ENCODE measurements at places on chromosomes 7 and 10.

GRCh38 chr7:74012842-74013249 lies 15.1 kb upstream of the ELN start:
- no peak for DNase-seq

- no peak for DNase-seq
These were observed 99.1 kb downstream of the UNCX start for GRCh38 chr7:1331561-1332467.

- DNase-seq, result peak; percentile 21
These were observed 30.3 kb upstream of the IL6 start for GRCh38 chr7:22696541-22697228.

GRCh38 chr10:110992006-110992800 lies 72.8 kb downstream of the SHOC2 start:
- no peak for DNase-seq

DNA sequence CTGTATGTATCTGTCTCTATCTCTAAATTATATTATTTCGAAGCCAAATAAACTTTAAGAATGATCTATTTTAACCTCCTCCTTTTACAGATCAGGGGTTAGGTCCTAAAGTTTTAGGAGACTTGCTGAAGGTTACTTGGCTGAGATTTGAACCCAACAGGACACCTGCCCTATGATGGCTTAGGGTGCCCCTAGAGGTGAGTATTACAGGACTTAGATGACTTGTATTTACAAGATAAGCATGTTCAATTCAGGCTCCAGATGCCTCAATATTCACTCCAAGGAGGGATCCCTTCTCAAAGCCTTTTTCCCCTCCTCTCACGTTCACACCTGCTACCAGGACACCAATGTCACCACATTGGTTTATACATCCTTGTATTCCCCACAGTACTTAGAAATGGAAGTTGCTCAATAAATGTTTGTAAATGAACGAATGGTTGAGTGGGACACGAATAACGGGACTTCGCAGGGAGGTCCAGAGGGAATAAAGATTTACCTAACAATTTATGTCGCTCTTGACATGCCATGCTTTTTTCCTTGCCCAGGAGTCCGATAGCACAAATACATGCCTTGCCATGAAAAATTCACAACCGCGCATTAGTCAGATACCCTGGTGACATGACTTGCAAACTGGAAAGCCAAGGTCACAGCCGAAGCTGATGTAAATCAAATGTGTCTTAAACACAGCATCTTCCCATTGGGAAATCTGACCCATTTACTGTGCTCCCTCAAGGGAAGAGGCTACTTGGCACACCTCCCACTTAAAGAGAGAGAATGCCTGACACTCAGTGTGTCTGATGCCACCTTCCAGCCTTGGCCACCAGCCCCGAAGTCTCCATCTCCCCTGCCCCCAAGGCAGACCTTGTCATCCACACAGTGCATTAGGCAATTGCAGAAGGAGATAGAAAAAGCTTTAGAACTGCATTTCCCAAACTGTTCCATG lies 872.2 kb upstream of the AUTS2 start:
- DNase-seq, result no peak

GRCh38 chr7:108093851-108094331 lies 36.3 kb downstream of the LAMB4 start:
- no peak for DNase-seq

DNA sequence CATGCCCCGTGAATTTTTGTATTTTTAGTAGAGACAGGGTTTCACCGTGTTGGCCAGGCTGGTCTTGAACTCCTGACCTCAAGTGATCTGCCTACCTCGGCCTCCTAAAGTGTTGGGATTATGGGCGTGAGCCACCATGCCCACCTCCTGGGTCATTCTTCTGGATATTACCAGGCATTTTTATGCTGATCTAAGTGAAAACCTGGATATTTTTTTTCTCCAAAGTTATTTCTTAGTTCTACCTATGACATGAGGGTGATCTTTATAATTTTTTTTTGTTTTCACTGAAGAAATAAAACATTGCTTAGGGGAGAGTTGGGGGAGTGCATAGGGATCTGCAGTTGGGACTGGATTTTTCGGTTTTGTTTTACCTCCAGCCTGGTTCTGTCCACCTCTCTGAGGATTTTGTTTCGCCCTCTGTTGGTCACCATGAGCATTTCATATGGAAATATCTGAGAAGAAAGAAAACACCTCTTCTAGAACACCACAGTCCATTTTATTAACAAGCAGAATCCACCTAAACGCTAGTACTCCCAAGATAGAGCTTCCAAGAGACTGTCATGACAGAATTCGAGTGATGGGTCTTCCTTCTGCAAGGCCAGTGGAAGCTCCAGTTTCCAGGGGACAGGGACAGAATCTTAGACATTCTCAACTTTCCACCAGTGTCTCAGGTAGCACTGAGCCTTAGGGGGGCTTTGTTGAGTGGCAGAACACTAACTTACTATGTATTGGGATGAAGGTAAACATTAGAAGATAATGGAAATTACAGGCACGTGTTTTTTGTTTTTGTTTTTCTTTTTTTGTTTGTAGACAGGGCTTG lies 33.4 kb upstream of the AFAP1L2 start:
- no peak for DNase-seq

DNA sequence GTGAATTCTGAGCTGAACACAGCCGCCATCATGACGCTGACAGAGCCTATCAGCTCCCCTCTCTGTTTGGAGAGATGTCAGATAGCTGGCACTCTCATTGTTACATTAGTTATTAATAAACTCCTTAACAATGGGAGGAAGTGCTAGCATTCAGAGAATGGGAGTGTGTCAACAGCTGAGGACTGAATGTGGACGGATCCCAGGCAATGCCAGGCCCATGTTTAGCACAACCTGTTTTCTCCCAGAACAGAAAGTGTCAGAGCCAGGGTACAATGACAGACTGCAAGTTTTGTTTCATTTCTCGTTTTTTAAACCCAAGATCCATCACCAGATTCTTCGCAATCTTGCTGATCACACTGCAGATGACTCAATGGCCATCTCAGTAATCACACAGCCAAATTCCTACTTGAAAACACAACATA lies 99.6 kb downstream of the PRPF18 start:
- DNase-seq, result no peak

- DNase-seq, result no peak
These were observed 356.9 kb downstream of the ARL4A start for GRCh38 chr7:13044309-13044708.

- DNase-seq, result peak; percentile 94
These were observed at the start of gene YKT6 for GRCh38 chr7:44200699-44201461. TSS of gene YKT6 (plus strand) at chr7:44200978. CDS start at chr7:44201136, 158 bp downstream.

GRCh38 chr10:133258818-133259601 lies 17.7 kb downstream of the ADAM8 start:
- peak; percentile 95 for DNase-seq

GRCh38 chr10:86693721-86694369 lies 25.5 kb downstream of the LDB3 start:
- peak; percentile 46 for DNase-seq

- no peak for DNase-seq
These were observed 54.5 kb downstream of the ELAPOR2 start for GRCh38 chr7:87004956-87005355.

DNA sequence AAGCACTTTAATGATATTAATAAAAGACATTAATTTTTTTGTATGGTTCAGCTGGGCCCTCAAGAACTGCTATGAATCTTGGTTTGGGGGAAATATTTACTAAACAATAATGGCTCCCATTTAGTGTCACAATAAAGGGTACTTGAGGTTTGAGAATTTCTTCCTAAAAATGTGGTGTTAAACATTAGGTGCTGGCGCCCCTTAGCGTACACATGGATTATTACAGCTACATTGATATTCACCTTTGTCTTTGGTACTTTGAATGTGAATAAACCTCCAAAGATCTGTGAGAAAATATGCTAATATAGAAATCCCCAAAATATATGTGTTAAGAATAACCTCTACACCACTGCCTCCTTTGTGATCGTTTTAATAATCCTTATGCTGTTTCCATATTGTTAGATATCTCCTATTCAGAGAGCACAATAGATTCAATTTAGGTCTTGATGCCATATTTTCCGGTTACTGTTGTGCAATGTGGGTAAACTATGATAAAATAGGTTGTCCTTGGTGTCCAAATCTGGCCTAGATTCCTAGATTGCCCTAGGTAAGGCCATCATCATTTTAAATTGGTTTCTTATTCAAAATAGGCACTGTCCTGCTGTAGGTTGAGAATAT lies 161.8 kb upstream of the CACNA2D1 start:
- DNase-seq, result no peak

GRCh38 chr10:108899670-108900069 lies 1023.6 kb downstream of the XPNPEP1 start:
- DNase-seq, result no peak

GRCh38 chr10:78353636-78354035 lies 320.0 kb downstream of the RPS24 start:
- DNase-seq, result no peak

GRCh38 chr10:114821915-114822443 lies 399 bp downstream of the FHIP2A start:
- DNase-seq, result peak; percentile 51

- peak; percentile 23 for DNase-seq
These were observed 6.9 kb downstream of the FAM241B start for GRCh38 chr10:69636626-69637605.

- no peak for DNase-seq
These were observed 115.7 kb downstream of the MTPAP start for GRCh38 chr10:30233186-30233959.

- DNase-seq, result no peak
These were observed 315.1 kb downstream of the TNS3 start for GRCh38 chr7:47266799-47267198.

DNA sequence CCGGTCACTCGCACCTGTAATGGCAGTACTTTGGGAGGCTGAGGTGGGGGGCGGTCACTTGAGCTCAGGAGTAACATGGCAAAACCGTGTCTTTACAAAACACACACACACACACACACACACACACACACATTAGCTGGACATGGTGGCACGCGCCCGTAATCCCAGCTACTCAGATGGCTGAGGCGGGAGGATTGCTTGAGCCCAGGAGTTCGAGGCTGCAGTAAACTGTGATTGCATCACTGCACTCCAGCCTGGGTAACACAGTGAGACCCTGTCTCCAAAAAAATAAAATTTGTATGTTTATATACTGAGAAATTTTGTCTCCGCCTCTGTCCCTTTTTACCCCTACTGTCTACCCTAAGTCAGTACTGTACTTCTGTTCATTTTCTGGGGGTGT lies 86.6 kb downstream of the CUX1 start:
- DNase-seq, result no peak

DNA sequence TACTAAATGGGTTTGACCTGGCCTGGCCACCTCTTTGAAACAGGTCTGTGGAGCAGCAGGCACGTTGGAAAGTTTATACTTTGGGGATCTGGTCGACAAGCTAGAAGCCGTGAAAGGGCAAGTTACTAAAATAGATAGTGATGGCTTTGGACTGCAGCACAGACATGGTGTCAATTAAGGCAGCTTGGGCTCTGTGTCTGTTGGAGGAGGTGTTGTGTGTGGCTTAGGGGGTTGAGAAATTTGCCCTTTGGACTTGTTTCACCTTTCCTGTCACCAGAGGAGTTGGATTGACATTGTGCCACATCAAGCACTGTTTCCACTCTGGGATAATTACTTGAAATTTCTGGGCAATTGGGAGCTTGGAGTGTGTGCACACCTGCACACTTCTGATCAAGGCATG lies 251.8 kb upstream of the MKI67 start:
- DNase-seq, result no peak

DNA sequence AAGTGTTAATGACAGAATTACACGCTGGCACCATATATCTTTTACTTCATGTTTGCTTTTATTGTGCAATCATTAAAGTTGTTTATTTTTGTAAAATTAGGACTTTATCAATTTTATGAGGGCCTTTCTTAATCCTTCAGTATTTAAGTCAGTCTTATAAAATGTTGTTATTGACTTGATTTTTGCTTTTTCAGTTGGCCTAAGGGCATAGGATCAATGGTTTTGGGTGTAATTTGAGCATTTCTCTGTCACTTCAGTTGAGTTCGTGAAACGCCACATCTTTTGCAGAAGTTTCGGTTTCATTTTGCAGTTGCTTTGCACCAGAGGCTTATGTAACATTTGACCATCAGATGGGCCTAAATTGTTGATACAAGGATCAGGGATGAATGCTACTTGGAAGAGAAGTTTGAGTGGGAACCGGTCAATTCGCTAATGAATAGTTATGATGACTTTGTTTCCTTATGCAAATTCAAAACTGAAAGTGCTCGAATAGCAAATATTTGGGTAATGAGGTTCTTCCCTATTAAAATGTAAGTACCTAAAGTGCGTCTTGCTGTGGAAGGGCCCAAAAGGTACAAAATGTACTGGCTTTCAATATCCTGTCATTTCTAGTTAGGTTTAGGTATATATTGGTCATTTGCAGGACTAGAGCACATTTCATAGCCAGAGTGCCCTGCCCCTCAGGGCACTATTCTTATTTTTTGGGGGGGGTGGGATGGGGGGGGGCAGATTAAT lies 340.9 kb downstream of the LRMDA start:
- peak; percentile 20 for DNase-seq

DNA sequence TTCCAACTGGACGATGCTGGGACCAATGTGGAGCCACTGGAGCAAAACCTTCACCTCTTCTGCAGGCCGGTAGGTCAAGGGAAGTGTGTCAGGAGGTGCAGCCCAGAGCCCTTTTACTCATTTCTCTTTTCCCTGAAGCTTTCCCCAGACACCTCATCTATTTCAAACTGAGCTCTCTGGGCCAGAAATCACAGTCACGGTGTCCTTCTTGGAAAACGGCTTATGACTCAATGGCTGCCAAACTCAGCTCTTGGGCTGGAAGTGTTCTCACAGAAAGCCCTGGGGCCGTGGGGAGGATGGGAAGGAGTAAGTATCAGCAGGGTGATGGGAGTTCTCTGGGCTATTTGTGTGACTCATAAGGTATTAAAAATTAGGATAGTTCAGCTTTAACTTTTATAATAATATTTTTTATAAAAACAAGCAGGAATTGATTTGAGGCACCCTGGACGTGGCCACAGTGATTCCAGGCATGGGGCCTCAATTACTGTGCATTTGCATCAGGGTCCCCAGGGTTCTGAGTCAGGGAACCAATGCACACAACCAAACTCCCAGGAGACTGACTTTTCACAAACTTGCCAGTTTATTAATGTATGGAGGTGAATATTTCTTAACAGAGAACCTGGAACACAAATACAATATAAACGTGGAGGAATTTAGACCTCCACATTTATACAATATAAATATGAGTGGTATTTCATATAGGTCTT lies 187.4 kb upstream of the TMEM72 start:
- no peak for DNase-seq

DNA sequence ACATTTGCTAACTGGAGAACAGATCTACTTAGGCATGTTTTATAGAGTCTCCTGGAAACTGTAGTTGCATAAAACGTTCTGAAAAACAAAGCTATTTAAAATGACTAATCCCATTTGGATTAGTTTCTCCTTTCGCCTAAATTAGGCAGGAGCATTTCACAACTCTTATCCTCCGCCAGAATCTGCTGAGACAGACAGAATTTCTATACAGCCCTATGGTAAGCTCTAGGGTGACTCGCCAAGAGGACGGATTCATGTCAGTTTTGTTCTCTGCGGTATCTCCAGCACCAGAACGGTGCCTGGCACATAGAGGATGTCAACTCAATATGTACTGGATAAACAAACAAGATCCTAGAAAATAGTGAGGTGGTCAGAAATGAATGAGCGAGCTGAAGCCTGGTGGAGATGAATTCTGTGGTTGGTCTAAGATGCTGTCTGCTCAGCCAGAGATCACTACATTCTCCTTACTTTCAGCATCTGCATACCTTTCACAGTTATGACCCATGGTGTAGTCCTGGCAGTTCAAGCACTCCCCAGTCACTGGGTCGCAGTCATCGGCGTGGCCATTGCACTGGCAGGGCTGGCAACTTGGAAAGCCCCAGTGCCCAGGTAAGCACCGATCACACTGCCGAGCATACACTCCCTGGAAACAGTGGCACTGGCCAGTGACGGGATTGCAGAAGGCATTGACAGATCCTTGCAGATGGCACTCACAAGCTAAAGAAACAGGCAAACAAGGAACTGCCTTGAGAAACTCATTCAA lies 44.0 kb downstream of the LAMB1 start:
- DNase-seq, result no peak
